Left cardiac atrium (tissue), 4 donors: ENCODE measurements at places on chromosomes 11 and 22. TPM values are rescaled to one million over a fixed set of nuclear protein-coding genes. Genes with fewer than 3 reads are reported as not detected.

OR51A7 gene
- total RNA-seq: not detected

MS4A7 gene
- total RNA-seq: 37.1 TPM

SYVN1 gene
- total RNA-seq: 33.2 TPM

MYEOV gene
- 0.16 TPM for total RNA-seq

RFPL2 gene
- 0.12 TPM for total RNA-seq

RASSF10 gene
- 0.63 TPM for total RNA-seq

L3MBTL2 gene
- 13.6 TPM for total RNA-seq

UPK2 gene
- not detected for total RNA-seq

THOC5 gene
- total RNA-seq: 35.6 TPM

ACRV1 gene
- total RNA-seq: not detected

TYR gene
- not detected for total RNA-seq

ARFGAP2 gene
- 41.4 TPM for total RNA-seq

PNPLA5 gene
- total RNA-seq: not detected

MEI1 gene
- 0.42 TPM for total RNA-seq

MUC5AC gene
- total RNA-seq: not detected

RIN1 gene
- 2.2 TPM for total RNA-seq

GAS2 gene
- 7.3 TPM for total RNA-seq

RAB36 gene
- 1.0 TPM for total RNA-seq

PDGFB gene
- total RNA-seq: 51.2 TPM

SCO2 gene
- total RNA-seq: not detected

NTM gene
- 21.5 TPM for total RNA-seq

TMEM191C gene
- total RNA-seq: 0.82 TPM

CELSR1 gene
- total RNA-seq: 8.1 TPM

SUSD2 gene
- total RNA-seq: 7.5 TPM

SCGB1D4 gene
- total RNA-seq: not detected

ZNF70 gene
- 4.9 TPM for total RNA-seq

MAJIN gene
- not detected for total RNA-seq

ESAM gene
- 41.6 TPM for total RNA-seq

EMID1 gene
- 0.52 TPM for total RNA-seq

PRG3 gene
- total RNA-seq: not detected

CCDC73 gene
- not detected for total RNA-seq

SCUBE2 gene
- 4.4 TPM for total RNA-seq

SEC14L6 gene
- total RNA-seq: 0.08 TPM

MS4A14 gene
- total RNA-seq: 1.4 TPM

RCN1 gene
- 48.3 TPM for total RNA-seq

DKK3 gene
- total RNA-seq: 1,610 TPM

SLC37A2 gene
- 6.0 TPM for total RNA-seq

GALNT18 gene
- total RNA-seq: 21.5 TPM

HBD gene
- not detected for total RNA-seq

CCDC89 gene
- 1.0 TPM for total RNA-seq

MUC5B gene
- not detected for total RNA-seq

MFNG gene
- 14.1 TPM for total RNA-seq

CARD10 gene
- total RNA-seq: 7.7 TPM

IL17REL gene
- not detected for total RNA-seq

TSGA10IP gene
- total RNA-seq: not detected

P2RY6 gene
- total RNA-seq: 2.0 TPM
